ENCODE measurements at places on chromosomes 12 and 14.

- DNase-seq: no peak
These were observed 72.1 kb upstream of the C14orf180 start for GRCh38 chr14:104507443-104507842.

GRCh38 chr14:100350276-100350926 lies 27.3 kb downstream of the SLC25A47 start:
- DNase-seq: no peak

DNA sequence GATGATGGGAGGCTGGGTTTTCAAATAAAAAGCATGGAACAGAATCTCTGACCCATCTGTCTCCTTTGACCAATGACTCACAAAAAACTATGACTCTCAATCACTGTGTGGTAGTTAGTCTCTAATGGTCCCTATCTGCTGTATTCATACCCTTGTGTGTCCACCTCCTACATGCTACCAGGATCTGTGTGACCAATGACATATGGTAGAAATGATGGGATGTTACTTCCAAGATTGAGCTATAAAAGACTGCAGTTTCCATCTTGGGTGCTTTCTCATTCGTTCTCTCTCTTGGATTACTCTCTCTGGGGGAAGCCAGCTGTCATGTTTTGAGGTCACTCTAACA lies 144.7 kb upstream of the BTG1 start:
- DNase-seq: no peak

GRCh38 chr12:126492181-126492580 lies 1426.9 kb downstream of the AACS start:
- no peak for DNase-seq

- no peak for DNase-seq
These were observed 76.3 kb downstream of the KSR2 start for GRCh38 chr12:117892441-117892840.

GRCh38 chr12:121452985-121453360 lies 53.1 kb downstream of the RNF34 start:
- no peak for DNase-seq

GRCh38 chr12:50505675-50506530 lies 1.1 kb downstream of the DIP2B start:
- no peak for DNase-seq

- no peak for DNase-seq
These were observed 191.7 kb upstream of the KRR1 start for GRCh38 chr12:75703131-75703530.

DNA sequence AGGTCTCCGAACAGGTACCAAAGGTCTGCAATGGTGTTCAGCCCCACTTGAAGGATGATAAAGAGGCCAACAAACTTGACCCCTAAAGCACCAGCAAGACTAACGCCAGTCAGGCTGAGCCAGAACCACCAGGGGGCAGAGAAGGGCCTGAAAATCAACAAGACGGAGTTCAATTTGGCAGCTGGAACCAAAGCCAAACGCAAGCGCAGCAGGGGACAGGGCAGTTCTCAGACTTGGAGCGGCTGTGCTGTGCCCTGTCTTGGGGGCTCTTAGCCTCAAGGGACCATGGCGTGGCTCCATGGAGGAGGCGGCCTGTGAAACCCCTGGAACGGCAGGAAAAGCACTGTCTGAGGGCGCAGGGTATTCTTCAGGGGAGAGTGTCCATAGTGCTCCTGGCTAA lies 19.6 kb downstream of the POMT2 start:
- peak; percentile 19 for DNase-seq

DNA sequence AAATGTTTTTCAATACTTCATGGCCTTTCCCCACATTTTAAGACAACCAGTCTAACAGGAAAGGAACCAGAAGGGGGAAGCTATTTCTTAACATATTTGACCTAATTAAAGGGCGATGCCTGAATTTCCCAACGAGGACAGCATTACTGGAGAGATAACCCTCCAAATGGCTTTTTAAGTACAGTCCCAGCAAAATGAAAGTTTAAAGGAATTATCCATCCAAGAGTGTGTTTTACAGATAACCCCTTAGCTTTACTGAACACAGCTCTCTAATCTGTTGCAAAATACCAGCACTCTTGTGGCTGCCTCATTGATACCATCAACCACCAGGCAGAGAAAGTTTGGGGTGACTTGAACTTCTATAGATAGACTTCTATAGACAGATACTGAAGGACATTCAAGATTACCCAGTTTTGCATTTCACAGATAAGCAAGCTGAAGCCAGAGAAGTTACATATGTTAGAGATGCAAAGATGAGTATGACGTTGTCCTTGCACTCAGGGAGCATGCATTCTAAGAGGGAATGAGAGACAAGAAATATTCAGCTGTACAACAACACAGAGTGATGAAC lies 41.3 kb upstream of the DUSP6 start:
- DNase-seq: no peak

GRCh38 chr12:92224685-92225331 lies 79.2 kb upstream of the BTG1 start:
- DNase-seq: no peak

DNA sequence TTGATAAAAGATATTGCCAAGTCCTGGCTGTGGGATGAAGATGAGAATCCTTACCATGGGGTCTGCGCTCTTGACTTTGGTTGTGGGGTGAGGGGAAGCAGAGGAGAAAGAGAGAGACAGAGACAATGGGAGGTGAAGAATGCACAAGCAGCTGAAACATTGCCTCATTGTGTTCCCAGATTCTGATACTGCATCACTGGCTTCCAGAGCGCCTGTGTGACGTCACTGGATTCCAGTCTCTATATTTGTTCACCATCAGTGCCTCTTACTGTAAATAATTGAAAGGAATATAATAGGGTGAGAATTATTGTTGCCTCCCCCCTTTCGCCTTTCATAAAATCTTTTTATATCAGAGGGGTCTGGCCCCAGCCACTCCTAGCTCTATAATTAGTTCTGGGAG lies 188.9 kb upstream of the NTF3 start:
- DNase-seq: no peak

GRCh38 chr12:16218934-16219751 lies 58.3 kb downstream of the SLC15A5 start:
- no peak for DNase-seq

GRCh38 chr12:835754-836518 lies 83.6 kb downstream of the WNK1 start:
- DNase-seq: no peak

GRCh38 chr14:95516554-95517181 lies at the start of gene SYNE3:
SYNE3 (minus strand) TSS chr14:95516650; CDS start chr14:95475821, 40,829 bp downstream.
- no peak for DNase-seq

GRCh38 chr12:52798003-52798670 lies 2.2 kb upstream of the KRT3 start:
- DNase-seq: no peak

DNA sequence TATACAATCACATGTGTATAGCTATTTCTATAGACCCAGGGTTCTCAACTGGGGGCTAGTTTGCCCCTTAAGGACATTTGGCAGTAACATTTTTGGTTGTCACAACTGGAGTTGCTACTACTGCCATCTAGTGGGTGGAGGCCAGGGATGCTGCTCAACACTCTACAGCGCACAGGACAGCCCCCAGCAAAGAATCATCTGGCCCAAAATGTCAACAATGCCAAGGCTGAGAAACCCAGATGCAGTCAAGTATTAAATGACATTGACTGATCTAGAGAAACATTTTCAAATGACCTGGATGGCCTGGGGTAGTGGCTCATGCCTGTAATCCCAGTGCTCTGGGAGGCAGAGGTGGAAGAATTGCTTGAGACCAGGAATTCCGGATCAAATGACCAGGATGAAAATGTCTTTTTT lies 5.8 kb downstream of the WSB2 start:
- DNase-seq: peak; percentile 54

DNA sequence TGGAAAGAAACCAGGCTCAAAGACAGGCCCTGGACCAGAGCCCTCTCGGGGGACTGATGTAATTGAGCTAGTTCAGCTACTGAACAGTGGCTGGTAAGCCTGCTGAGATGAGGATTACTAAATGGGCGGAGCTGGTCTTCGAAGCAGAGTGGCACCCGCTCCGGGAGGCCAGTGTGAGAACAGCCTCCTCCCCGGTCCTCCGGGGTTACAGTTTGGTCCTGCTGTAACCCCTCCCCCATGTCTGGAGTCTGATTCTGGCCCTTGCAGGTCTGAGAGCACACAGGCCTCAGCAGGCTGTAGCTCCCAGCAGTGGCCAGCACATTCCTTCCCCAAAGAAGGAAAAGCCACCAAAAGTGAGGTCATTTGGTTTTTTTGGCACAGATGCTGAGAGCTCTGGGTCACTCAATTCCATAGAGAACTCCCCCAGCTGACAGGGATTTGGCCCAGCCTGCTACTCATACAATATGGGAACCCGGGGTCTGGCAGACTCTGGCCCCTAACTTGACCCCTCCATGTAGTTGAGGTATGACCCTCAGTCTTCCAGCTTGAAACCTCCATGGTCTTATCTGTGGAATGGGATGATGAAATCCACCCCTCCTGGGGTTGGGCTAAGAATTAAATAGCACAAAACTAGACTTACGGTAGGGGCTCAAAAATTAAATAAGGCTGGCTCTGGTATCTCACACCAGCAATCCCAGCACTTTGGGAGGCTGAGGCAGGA lies 39.0 kb downstream of the ACTN1 start:
- DNase-seq: no peak

- no peak for DNase-seq
These were observed 55.9 kb upstream of the LRRK2 start for GRCh38 chr12:40168868-40169267.

DNA sequence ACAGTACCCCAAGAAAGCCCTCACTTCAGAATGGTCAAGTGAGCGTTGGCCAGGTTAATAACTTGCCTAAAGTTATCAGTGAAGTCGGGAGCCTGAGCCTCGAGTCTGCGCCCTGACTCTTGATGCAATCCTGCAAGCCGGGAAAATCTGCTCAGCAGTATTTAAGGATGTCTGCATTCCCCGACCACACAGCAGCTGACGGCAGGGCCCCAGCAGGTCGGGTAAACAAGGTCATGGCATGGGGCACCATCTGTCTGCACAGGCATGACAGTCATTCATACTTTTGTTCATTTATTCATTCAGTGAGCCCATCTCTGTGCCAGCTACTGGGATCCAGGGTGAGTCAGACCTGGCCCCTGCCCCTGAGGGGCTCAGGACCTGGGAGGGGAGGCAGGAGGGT lies 11.1 kb downstream of the ABCB9 start:
- no peak for DNase-seq

GRCh38 chr12:58364389-58365086 lies 423.2 kb downstream of the ATP23 start:
- DNase-seq: no peak

GRCh38 chr14:100155756-100156616 lies 3.5 kb downstream of the DEGS2 start:
- no peak for DNase-seq

DNA sequence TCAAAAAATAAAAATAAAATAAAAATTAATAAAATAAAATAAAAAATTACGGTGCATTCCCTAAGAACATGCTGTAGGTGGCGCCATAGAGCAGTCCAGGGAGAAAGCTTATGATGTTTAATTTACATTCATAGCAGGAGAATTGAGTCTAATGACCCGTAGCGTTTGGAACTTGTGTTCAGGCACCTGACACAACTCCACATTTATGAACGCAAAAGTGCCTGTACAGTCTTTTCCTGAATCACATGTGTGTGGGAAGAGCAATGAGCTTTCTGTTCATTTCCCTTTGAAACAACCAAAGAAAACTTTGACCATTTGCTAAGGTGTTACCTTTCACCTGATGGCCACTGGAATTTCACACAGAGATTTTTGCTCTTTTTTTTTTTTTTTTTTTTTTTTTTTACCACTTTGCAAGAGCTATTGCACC lies 60.6 kb upstream of the KCNA1 start:
- DNase-seq: no peak

DNA sequence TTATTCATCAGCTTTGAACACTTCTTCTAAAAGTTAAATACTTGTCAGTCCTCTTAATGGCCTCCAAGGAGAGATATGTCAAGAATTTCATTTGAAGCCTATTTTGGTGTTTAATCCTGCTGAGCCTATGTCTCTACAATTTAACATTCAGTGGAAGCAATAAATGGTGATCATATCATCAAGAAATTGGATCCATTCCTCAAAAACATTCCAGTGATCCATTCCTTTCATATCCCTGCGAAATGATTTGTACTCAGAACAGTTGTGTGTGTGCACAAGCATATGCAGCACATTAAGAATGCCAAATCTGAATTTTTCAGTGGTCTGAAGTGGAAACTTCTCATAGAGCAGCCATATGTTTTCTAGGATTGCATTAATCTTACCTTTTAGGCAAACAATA lies 373.7 kb upstream of the SYT1 start:
- no peak for DNase-seq

- DNase-seq: no peak
These were observed 1.4 kb downstream of the SNRPF start for GRCh38 chr12:95859947-95860850.

DNA sequence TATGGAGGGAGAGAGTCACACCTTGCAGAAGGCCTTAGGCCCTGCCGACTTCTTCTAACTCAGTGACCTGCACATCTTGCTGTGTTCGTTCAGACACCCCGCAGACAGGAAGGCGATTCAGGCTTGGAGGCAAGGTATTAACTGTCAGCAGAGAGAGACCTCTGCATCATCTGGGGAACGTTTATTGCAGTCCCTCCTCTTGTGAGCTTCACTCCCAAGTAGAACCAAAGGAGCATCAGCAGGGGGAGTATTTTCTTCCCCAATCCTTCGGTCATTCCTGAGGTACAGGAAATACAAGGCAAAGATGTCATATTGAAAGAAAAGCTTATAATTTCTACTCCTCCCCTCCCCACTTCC lies 217.9 kb downstream of the CRADD start:
- DNase-seq: no peak

DNA sequence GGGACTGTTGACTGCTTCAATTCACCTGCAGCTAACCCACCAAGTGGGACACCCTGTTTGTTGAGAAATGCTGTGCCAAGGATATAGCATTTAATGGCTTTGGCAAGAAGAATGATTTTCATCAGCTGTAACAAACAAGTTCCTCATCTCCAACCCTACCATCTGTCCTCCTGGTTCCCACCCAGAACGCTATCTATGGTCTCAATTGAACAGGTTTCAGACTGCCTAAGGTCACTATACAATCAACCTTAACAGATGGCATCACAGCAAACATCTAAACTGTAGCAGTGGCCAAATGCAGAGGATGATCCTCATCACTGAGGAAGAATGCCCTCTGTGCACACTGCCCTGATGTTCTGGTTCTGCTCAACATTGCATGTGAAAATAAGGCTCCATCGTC lies 546.2 kb upstream of the FOXG1 start:
- no peak for DNase-seq

GRCh38 chr12:46364777-46365580 lies 7.6 kb downstream of the SLC38A2 start:
- DNase-seq: no peak

GRCh38 chr14:56580221-56580711 lies 668 bp downstream of the TMEM260 start:
- DNase-seq: no peak

Data from activated T-helper 9 cell treated with anti-CD3 and anti-CD28 coated beads, Interleukin-2, amount 50 U/mL, for 16 hours (primary cell).